NCI-H69 (cell line): ENCODE measurements at places on chromosomes 1 and 21.

DNA sequence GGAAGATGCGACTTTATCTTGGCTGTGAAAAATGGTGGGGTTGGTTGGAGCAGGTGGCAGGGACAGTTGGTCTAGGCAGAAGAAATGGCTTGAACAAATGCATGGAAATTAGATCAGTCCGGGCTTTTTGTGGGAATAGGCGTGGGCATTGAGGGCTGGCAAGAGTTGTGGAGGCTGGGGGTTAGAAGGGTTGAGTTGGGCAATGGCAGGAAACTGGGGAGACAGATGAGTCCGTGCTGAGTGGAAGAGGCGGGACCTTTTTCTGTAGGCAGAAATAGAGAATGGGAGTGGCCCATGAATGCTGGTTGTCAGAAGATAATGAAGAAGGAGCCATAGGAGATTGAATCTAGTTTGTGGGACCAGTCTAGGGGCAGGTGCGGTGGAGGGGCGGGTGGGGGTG is 6.9 kb downstream of the PDPN start:
- DNase-seq = no peak

- DNase-seq = peak; percentile 62
Measured at GRCh38 chr1:42381280-42381673, 685 bp downstream of the RIMKLA start.

GRCh38 chr1:37147392-37147831 is 113.1 kb upstream of the GRIK3 start:
- DNase-seq = peak; percentile 28

DNA sequence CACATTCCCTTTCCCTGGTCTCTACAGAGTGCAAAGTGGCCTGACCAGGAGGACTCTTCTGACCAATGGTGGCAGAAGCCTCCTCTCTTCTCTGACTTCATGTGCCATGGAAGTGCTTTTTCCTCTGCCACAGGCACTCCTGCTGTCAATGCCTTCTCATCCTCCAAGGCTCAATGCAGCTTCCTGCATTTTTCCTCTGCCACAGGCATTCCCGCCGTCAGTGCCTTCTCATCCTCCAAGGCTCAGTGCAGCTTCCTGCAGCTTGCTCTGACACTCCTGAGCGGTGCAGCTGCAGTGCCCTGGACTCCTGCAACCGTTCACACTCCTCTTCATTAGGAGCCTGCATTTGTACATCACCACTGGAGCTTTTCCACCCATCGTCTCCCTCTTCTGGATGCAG is 4.7 kb upstream of the ADARB1 start:
- no peak for DNase-seq

DNA sequence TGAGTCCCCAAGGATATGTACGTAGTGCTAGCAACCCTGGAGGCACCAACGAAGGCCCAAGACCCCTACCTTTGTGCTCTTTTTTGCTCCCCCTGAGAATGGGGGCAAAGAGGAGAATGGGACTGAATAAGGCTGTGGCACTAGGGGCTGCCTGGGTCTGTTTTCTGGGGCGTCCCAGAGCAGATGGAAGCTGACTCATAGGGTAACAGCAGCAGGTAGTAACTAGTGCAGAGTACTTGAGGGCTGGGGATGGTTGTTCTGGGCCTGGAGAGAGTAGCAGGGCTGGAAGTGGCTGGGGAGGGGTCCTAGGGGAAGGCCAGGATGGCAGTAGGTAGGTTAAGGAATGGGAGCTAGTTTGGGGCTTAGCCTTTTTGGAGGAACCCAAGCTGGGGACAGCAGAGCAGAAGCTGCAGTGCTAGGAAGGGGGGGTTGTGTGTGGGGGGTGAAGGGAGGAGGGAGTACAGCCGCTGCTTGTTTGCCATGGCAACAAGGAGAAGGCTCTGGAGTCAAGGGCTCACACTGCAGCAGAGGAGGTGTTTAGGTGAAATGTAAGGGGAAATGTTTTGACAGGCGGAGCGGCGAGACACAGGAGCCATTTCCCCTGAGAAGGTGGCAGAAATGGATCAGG is 1.8 kb downstream of the NCDN start:
- DNase-seq = no peak

DNA sequence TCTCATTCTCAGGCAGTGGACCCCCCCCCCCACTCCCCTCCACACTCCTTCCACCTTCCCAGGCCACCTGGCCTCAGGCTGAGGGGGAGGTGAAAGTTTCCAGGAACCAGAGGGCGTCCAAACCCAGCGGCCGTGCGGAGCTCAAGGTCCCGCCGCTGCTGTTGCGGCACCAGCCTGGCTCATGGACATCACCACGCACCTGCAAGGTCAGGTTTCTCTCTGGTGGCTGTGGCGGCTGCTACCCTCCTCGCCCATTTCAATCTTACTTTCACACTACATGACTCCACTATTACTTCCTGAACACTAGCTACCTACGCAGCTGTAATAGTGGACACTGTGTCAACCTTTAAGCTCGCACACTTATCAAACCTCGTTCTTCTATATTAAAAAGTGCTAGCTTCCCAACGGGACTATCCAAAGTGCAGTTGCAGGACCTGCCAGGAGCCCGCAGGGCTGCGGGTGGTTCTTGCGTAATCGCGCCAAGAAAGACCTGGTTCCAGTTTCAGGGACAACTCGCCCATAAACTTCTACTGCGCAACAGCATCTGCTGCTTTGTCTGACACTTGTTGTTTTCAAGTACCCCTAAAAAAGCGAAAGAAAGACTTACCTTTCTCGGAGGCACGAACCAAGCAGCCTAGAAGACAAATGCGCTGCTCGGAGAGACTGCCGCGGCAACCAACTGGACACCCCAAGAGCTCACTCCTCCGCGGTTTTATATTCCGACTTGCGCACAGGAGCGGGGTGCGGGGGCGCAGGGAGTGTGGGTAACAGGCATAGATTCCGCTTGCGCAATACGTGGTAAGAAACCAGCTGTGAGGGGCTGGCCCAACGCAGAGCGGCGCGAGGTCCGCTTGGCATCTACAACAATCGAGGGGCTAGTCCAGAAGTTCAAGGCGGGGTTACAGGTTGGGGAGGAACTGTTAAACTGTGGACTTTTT is at the start of gene DIRAS3:
DIRAS3 (minus strand) TSS at position 687 of the 938 bp plus-strand sequence. CDS start 3,330 bp downstream, outside the sequence.
- DNase-seq = no peak

DNA sequence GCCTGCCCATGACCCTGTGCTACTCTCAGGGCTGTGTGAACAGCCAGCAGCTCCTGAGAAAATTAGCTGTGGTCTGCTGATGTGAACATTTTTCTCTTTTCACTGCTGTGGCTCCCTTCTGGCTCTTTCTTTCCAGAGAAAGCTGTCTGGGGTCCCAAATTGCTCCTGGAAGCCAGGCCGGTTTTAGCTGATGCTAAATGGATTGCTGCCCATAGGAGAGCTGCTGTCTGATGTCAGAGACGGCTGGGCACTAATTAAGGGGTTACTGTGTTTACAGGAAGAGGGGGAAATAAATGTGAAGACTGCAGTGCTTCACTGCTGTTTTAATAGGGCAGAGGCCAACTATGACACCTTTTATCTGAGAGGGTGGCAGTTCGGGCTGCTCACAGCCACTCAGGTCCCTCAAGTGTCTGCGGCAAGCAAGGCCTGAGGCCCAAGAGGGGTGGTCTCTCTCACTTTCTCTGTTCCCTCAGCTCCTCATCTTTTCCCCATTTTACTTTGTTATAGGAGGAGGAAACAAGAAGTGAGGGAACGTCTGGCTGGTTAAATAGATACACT is 106.0 kb upstream of the GNG12 start:
- DNase-seq = peak; percentile 88

- no peak for DNase-seq
Measured at GRCh38 chr1:18955131-18955440, 1.4 kb downstream of the IFFO2 start.

- no peak for DNase-seq
Measured at GRCh38 chr1:183842795-183843144, 37.9 kb downstream of the RGL1 start.

DNA sequence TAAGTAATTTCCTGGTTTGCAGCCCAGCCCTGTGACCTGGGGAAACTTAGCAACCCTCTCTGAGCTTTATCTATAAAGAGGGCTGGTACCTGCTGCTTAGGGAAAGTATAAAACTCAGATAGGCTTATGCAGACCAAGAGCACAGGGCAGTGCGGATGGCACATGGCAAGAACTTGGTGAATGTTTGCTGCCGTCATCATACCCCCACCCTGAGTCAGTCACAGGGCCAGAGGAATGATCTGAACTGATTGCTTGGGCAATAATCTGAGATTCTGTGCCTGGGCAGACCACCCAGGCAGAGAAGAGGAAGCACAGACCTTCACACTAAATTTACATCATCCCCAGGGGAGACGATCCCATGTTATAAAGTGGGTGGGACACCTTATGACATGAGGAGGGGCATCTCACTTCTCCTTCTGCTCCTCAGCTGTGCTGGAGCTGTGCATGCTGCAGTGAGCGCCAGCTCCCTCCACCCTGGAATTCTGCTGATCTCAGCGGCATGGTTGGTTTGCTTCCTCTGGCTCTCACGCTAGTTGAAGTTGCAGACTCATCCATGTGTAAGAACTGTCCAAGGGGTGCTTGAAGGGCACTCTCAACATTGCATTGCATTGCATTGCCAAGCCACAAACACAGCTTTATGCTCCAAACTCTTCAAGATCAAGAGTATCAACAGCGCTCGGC is 197.1 kb downstream of the AJAP1 start:
- DNase-seq = no peak

DNA sequence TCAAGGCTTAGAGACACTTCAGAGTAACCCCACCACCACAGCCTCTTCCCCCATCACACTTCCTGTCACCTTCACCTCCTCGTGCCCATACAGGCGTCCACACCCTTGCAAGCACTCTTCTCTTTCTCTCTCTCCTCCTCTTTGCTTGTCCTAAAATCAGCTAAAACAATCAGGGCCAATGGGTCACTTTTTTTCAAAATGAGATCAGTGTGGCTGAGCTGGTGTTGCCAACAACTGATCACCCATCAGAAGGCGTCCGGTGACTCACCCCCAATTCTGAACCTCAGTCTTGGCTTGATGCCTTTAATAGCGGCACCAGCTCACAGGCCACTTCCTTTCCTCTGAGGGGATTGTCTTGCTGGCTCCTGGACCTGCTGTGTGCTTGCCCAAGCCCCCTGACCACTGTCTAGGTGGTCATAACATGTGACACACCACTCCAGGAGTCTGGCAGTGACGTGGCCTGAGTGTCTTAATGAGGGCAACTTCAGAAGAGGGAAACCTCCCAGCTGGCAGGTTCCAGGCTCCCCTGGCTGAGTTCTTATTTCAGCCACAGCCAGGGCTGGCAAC is 1.6 kb downstream of the DRAXIN start:
- DNase-seq = peak; percentile 25

DNA sequence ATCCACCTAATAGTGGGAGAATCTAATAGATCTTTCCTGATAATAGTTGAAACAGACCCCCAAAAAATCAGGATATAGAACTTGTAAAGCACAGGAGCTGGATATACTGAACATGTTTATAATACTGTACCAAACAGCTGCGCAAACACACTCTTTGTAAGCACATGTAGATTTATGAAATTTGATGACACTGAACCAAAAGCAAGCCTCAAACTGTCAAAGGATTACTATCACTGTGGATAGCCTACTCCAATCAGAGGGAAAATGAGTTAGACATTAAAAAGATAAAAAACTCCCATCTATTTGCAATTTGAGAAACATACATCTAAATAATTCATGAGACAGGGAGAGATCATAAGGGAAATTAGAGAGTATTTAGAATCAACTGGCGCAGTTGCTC is 26.1 kb downstream of the RCAN3 start:
- peak; percentile 49 for DNase-seq

DNA sequence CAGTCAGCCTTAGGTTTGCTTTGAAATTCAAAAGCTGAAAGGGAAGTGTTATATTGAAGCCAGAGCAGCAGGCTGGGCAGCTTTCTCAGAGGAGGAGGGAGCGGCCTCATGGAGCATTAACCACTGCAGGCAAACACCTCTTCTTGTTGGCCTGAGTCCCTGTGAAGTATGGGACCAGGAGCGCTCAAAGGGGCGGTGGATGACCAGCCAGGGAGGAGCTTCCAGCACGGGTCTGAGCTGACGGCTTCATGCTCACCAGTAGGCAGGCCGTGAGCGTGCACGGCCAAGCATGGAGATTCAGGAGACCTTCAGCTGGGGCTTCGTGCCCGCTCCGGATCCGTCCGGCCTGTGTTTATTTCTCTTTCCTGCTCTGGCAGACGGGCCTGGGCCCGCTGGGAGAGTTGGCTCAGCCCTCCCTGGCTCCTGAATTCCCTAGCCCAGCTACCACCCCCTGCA is 245.2 kb downstream of the TRABD2B start:
- peak; percentile 54 for DNase-seq

- no peak for DNase-seq
Measured at GRCh38 chr1:81165963-81166362, 634.8 kb upstream of the ADGRL2 start.

DNA sequence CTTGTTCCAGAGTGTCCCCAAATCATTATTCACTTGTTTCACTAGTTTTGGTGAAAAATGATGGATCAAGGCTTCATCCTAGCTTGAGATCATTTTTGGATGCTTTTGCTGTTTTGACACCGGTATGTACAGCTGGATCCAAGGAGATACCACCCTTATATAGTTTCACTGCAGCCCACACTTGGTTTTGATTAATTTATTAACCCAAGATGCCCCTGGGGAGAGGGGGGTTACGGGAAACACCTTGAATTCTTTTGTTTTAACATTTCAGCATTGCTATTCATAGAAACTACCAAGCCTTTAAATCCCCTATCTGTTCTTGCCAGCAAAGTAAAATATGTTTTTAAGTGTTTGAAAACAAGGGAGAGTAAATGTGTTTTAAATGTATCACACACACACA is 457.7 kb upstream of the RUNX1 start:
- no peak for DNase-seq

DNA sequence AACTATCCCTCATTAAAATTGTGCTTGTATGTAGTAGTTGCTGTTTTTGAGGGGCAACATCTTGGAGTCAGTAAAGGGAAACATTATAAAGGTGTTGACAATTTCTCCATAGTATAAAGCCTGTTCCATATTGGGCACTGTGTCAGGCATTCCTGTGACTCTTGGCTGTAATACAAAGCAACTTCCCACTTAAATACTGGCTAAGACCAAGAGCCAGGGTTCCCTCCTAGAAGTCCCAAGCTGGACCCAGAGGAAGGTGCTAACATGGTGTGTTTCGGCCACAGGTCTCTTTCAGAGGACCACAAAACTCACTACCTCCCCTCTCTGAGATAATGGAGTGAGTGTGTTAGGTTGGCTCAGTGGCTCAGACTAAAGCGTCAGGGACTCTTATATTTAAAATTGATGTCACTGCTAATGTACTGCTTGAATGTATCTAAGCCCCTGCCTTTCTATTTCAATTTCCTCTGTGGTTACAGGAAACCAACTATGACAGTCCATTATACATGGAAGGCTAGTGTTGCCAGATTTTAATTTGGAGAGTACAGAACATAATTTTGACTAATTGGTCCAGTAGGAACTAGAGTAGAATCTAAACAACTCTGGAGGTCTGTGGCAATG is 74.7 kb upstream of the RGL1 start:
- peak; percentile 22 for DNase-seq

DNA sequence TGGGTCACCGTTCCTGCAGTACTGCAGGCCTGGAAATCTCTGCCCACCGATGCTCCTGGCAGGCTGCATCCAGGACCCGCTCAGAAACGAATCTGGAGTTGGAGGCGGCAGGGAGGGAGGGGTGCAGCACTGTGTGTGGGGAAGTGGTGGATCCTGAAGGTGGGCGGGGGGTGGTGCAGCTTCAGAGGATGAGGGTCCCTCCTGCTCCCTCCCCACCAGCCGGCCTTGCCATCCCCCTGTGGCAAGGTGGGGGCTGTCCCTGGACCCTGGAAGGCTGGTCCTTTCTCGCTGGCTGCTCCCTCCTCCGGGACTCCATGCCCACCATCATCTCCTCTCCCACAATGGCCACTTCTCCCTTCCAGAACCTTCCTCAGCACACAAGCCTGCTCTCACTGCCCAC is 60.4 kb downstream of the B3GALT5 start:
- no peak for DNase-seq
